Natural killer cell treated with Interleukin-12 subunit alpha and Interleukin-12 subunit beta and Interleukin-15 and Interleukin-18, amount 100 ng/mL, for 72 hours (primary cell): ENCODE measurements at places on chromosomes 11 and 22. TPM values are rescaled to one million over a fixed set of nuclear protein-coding genes. Genes with fewer than 3 reads are reported as not detected.

DNA sequence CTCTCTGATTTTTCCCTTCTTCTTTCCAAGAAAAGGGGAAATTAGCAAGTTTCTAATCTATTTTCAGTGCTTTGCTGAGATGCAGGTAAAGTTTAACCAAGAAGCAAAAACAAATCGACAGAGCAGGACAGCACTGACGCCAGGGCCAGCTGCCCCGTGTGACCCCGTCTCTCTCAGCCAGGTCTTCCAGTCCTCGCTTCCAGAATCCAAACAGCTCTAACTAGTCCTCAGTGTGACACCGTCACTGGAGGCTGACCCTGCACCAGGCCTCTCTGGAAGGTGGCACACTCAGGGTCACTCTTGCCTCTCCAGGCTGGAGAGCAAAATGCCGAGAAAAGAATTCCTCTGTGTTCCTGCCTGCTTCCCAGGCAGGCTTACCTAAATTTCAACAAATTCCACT lies 44.8 kb downstream of the SHANK2 start:
- peak; percentile 32 for DNase-seq

GRCh38 chr11:9266132-9266736 lies 1.1 kb upstream of the DENND5A start:
- no peak for DNase-seq

The FOSL1 gene
- total RNA-seq: 7.9 TPM

GRCh38 chr22:41256254-41257253 lies 15.8 kb upstream of the CHADL start:
- DNase-seq: peak; percentile 53

The KRTAP5-9 gene
- not detected for total RNA-seq

DNA sequence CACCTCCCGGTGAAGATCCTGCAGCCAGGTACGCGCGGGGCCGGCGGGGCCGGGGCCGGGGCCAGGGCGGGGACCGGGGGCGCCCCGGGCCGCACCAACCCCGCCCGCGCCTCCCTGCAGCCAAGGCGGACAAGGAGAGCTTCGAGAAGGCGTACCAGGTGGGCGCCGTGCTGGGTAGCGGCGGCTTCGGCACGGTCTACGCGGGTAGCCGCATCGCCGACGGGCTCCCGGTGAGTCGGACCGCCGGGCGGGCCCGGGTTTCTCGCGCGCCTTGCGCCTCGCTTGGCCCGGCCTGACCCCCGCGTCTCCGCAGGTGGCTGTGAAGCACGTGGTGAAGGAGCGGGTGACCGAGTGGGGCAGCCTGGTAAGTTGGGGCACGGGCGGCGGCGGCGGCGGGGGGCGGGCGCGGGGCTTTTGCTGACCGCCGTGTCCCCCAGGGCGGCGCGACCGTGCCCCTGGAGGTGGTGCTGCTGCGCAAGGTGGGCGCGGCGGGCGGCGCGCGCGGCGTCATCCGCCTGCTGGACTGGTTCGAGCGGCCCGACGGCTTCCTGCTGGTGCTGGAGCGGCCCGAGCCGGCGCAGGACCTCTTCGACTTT lies 531 bp downstream of the PIM3 start:
- peak; percentile 71 for DNase-seq

GRCh38 chr11:122337704-122338103 lies 221.7 kb upstream of the BLID start:
- DNase-seq: no peak

DNA sequence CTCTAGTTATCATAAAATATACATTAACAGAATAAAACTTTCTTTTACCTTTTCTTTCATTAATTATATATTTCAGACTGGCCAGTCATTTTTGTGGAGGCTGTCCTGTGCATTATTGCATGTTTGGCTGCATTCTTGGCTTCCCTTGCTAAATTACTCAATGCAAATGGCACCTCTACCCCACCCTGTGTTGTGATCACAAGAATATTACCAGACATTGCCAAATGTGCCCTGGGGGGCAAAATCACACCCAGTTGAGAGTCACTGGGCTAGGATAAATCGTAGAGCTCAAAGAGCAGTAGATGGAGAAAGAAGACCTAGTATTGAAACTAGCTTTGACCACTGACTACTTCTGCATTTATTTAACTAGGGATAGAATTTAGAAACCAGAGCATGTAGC lies 1257.8 kb upstream of the TENM4 start:
- DNase-seq: no peak

The PHRF1 gene
- total RNA-seq: 85.7 TPM

DNA sequence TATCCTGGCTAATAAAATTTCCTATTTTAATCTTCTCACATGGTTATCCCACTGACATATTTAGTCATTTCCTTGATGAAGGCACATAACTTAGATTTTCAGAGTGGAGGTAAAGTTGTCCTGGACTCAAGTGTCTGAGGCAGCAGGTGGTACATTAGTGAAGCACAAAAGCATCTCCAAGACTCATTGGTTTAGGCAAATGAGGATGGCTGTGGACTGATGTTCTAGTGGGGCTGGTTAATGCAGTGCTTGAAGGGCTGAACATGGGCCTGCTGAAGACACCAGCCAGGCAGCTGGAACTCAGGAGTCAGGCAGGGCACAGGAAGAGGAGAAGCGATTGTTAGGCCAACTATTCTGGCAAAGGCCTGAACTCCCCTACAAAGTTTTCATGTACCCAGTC lies 76.3 kb upstream of the SESN3 start:
- no peak for DNase-seq

GRCh38 chr22:45192701-45193187 lies 29.0 kb downstream of the NUP50 start:
- no peak for DNase-seq
